ENCODE measurements at places on chromosomes 3 and 15.

GRCh38 chr15:38671675-38672254, 107.2 kb upstream of the RASGRP1 start:
- DNase-seq = no peak

- DNase-seq = no peak
Observed at GRCh38 chr15:42010434-42010833, 10.4 kb downstream of the PLA2G4E start.

DNA sequence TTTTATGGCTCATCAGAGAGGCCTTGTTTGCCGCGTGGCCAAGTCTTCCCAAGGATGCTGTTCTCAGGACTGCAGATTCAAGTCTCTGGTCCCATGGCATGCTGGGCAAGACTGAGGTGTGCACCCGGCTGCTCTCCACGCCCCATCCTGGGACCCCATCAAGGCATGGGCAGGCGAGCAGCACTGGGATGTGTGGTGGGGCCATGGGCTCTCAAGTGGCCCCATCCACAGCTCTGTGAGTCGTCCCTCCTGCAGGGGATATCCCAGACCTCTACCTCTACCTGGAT, 13.1 kb upstream of the GP9 start:
- DNase-seq = no peak

DNA sequence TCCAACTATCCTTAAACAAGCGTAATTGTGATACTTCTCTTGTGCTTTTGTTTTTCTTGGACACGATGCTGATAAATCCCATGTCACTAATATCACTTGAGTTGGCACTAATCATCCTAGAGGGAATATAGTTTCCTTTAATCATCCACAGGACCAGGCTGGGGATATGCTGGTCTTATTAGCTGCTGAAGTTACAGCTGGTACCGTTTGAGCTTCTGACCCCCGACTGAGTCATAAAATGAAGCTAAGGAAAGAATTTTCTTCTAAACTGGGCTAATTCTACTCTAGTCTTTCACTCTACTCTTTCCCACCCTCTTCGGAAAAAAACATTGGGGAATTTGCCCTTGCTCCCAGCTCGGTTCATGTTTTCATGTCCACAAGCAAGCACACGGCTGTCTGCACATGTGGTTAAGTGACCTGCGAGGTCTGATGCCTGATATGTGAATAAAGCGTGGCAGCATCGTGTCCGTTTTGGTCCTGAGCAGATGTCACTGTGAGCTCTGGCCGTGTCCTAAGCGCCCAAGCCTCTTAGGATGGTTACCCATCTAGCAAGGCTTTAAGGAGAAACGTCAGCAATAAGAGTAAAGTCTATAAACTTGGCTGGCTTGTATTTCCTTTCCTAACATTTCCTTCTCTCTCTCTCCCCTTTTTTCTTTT, 223.7 kb downstream of the ITPR1 start:
- no peak for DNase-seq

GRCh38 chr3:173735841-173736240, 338.3 kb downstream of the NLGN1 start:
- no peak for DNase-seq

DNA sequence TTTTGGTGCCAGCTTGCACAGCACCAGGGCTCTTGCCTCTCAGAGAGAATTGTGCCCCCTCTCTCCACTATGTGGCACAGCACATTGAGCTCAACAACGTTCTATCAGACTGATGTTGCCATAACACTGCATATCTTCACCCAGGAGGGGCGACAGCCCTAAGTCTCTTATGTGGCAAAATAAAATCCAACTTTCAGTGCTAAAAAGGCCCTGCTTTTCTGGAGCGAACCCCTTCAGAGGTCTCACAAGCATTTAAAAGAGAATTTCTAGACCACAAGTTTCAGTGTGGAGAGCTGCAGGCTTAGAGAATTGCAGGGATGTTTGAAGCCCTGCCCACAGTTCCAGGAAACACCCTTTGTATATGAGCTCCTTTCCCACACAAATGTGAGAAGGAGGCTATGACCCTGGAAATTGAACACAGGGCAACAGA, 85.5 kb downstream of the LIPC start:
- no peak for DNase-seq

DNA sequence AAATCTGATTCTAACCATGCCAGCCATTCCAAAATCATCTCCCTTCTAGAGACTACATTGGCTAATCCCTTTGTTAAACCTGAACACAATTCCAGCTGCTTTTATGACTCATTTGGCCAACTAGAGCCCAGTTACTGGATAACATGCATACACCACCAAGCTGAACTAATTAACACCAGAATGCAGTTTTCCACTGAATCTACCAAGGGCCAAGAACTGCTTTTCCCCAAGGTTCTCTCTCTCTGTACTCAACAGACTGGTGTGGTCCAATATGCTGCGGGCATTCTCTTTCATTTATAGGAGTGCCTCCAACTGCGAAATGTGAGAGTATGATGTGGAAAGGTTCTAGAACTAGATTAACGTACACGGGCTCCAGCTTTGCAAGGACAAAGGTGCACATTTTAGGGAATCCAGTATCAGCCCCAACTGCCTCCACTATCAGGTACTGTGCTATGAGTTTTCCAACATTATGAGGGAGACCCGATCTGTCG, 1.5 kb downstream of the CHSY1 start:
- no peak for DNase-seq

GRCh38 chr3:10281951-10282350, 10.8 kb downstream of the GHRL start:
- no peak for DNase-seq

DNA sequence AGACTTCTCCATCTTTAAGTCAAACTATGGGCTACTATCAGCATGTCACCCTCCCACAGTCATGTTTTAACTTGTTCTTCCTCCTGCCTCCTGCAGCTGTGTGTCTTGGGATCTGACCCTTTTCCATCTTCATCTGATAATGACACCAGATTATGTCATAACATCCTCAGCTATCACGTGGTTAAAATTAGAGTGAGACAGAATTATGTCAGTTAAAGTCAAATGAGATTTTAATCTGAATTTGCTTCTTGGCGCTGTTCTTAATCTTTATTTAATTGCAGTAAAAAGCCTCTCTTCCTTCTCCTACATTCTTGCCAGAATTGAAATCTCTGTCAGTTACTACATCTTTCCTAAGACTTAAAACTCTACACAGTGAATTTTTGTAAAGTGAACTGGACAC, 107.2 kb downstream of the ARPP21 start:
- DNase-seq = no peak

DNA sequence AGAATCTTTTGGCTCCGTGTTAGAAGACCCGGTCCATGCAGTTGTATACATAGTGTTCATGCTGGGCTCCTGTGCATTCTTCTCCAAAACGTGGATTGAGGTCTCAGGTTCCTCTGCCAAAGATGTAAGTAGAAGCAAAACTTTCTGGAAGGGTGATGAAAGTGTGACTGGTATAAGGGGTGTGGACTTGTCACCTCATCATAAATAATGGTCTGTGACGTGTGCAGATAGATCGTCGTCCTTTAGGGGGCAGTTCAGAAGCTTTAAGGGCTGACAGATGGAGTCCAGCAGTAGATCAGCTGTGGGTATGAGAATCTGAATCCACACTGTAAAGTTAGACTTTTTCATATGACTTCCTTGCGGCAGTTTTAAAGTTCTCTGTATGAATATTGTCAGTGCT, 15.3 kb downstream of the SEC61A1 start:
- DNase-seq = no peak

GRCh38 chr3:188000361-188000861, 153.5 kb upstream of the LPP start:
- DNase-seq = no peak

DNA sequence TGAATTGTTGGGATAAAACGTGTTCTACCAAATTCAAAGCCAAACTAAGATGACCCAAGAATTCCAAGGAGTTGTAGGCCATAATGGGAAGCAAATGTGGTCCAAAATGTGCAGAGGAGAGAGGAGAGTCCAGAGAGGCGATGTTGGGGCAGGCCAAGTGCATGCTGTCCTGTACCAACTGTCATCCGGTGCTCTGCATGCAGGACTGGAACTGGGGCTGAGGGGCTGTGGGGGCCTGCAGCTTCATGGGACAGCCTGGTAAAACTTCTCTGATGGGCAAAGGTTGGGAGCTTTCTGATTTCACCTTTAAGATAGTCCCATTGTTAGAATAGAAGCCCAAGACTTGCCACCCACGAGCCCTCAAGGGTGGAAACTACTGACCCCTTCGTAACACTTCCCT, 831.4 kb downstream of the AGBL1 start:
- no peak for DNase-seq

DNA sequence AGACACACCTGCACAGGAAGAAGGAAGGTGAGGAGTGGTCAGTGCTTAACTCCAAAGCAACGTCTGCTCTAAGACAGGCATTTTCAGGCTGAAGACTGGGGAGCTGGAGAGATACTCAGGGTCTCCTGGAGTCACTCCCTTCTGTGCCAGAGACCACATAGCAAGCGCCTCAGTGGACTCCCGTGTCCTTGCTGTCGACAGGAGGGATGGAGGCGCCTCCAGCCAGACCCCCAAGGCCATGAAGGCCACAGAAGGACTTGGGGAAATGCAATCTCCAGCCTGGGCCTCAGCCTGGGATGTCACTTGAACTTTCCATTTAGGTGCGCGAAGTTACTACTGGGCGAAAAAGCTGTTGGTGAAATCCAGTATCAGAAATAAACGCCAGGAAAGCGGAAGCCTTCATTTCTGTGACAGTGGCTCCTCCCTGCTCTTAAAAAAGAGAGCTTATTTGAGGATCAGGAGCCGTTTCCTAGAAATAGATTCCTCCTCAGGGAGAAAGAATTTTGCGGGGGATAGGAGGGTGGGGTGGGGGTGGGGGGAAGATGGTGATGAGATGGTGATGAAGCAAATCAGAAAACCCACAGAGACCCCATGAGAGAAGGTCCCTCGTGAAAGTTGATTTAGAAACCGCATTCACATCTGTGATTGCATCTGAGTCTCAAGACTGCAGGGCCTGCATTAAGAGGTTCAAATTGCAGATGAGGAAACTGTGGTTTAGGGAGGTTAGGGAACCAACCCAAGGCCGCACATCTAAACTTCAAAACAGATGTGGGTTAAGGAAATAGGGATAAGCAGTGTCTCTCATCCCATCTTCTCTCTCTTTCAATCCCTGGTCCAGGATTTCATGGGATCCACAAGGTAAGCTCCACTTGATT, 78.8 kb downstream of the ATP2B2 start:
- DNase-seq = no peak

DNA sequence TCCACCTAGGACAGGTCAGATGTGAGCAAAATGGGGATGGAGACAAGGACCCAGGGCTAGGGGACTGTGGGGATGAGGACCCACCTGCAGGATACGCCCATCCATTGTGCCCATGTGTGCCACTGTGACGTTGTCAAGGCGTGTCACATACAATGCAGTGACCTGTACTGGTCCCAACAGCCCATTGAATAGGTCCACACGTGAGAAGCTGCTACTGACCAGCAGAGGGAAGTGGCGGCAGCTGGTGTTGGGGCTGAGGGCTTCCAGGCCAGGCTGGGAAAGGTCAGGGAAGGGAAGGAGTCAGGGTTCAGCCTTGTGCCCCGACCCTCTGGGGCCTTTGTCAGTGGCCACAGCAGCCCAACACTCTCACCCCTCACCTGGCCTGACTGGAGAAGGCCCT, 4.7 kb downstream of the MST1R start:
- DNase-seq = no peak

DNA sequence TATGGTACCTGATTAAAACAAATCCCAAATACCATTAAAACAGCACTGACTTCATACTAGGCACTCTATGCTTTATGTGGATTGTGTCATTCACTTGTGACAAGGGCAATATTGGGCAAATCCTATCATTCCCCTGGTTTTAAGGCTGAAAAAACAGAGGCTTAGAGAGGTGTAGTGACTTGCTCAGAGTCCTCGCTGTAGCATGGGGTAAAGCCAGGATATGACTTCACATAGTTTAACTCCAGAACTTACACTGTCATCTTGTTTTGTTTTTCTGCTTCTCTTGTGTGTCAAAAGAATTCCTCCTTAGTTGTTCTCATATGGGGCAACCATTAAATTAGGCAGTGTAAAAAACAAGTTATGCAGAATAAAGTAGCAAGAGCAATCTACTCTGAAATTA, 40.3 kb upstream of the ICE2 start:
- DNase-seq = no peak

DNA sequence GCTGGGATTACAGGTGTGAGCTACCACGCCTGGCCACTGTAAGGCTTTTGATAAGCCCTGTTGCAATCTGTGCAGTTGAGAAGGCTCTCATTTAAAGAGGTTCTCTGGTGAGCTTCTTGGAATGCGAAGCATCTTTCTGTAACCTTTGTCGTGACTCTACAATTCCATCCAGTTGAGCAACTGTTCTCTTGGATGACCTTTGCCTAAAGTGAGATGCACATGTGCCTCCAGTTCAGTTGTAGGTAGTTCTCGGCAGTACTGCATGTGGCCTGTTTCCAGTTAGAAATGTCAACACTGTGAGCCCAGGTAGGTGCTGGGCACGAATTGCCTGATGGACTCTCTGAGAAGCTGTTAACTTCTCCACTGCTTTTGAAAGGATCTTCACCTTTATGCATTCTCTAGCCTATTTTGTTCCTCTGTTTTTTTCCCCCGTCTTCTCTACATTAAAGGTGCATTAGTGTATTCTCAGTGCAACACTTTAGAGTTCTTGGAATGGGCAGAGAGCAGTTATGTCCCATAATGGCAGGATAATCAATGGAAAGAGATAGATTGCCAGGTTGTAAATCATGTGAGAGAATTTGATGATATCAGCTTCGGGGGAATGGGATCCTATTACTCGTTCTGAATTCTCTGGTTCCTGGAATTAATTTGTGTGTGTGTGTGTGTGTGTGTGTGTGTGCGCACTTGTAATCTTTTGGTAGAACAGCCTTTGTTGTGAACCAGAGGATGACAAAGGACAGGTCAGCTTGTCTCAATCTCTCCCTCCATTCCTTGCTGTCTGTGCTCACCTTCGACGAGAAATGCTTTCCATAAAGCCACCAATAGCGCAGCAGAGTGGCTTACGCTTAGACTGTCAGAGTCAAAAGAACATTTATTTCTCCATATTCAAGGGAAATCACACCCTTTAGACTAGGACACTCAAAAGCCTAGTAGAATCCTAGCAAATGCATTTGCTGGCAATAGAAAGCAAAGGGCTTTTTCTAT, 51.1 kb downstream of the PTPRG start:
- no peak for DNase-seq

- no peak for DNase-seq
Observed at GRCh38 chr3:103184772-103185171, 750.0 kb downstream of the ZPLD1 start.

GRCh38 chr3:43317461-43318316, 31.3 kb downstream of the SNRK start:
- DNase-seq = no peak

DNA sequence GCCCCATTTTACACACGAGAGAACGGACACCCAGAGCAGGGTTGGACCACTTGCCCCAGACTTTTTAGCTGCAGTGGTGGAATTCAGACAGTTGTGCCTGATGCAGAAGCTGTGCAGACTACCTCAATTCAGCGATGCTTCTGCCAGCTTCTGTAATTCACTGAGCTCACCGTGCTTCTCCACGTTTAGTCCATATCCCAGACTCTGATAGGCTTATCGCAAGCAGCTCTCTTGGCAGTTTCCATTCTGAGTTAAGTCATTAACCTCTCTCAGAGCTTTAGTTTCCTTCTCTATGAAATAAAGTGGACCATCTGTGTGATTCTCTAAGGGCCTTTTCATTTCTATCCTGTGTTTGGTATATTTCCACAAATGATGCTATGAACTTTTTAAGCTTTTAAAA, 37.1 kb downstream of the ABHD17C start:
- no peak for DNase-seq

All from NCI-H748 treated with DMSO at 0.1 percent for 48 hours (cell line).